ENCODE measurements at places on chromosomes 2 and 18. TPM values are rescaled to one million over a fixed set of nuclear protein-coding genes. Genes with fewer than 3 reads are reported as not detected.
A peak's percentile ranks its signal among the peaks of the same experiment; 100 is the strongest.

DNA sequence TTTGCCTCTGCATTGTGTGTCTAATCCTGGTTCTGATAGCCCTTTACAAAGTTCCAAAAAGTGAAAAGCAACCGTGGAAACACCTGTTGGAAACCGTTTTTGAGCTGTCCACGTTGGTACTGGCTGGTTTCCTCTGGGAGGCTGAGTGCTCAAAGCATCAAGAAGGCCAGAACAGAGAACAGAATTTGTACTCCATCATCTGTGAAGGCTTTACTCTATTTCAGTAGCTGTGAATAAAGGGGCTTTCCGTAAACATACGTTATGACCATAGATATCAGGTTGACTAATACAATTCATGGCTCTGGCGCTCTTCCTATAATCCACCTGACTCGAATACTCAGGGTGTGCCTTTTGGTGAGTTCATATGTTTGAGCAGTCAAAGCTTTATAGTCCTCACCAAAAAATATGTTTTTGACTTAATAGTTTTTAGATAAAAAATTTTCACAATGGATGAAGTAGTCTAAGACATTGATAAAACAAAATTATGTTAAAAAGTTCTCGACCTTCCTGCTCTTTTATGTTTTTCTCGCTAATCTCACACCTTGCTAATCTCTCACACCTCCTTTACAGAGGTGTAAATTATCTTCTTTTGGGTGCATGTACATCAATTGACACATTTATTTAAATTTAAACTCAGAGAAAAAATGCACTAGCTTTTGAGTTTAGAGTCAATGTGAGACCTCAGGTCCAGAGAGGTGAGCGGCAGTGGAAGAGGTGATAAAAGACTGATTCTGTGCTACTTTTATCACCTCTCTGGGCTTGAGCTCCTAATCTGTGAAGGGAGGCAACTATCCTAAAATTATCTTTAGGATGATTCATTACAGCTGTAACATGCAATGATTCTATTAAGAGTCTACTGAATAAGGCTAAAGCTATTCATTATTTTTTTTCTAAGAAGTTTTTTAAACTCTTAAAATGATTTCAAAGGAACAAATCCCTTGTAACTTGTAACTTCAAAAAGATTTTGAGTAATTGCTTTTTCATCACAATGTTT, 65.3 kb downstream of the CXCR4 start:
- H3K27me3 ChIP-seq: no peaks in the 10 kb centered on the region
- peaks cover 60% of the 10 kb centered on the region for H3K4me1 ChIP-seq
- peak overlapping the region; percentile 60 for H3K4me3 ChIP-seq
- DNase-seq: no peak

DNA sequence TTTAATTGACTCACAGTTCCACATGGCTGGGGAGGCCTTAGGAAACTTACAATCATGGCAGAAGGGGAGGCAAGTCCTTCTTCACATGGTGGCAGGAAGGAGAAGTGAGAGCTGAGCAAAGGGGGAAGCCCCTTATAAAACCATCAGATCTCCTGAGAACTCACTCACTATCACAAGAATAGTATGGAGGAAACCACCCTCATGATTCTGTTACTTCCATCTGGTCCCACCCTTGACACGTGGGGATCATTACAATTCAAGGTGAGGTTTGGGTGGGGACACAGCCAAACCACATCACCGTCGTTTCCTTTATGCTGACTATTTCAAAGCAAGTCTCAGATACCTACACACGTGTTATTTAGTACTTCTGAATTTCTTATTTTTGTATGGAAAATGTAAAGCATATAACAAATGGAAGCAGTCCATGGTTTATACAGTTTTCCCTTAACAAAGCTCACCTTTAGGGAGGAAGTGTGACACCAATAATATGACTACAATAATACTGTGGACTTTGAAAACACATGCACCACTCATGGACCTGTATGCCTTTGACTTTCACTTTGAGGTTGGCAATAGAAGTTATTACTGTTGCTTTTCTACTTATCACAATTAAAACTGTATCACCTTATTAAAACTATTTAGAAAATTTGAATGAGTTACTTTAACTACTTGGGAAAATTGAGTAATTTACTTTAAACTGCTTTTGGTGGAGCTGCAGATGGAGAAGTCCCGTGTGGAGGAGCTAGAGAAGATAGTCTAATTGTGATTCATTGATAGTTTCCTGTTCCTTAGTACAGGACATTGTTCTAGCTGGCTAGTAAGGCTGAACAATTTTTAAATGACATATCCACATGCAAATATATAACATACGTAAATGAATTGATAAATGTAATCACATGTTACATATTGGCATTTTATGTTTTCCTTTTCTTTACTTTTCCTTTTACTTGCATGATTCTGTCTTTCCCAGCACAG, 37.3 kb downstream of the MTCL1 start:
- H3K27me3 ChIP-seq: no peaks in the 10 kb centered on the region
- H3K27ac ChIP-seq: peak overlapping the region; percentile 2
- peak; percentile 19 for DNase-seq
- H3K4me3 ChIP-seq: no peak overlapping the region
- peaks cover 10% of the 10 kb centered on the region for H3K4me1 ChIP-seq

Gene HOXD1
- total RNA-seq: not detected

DNA sequence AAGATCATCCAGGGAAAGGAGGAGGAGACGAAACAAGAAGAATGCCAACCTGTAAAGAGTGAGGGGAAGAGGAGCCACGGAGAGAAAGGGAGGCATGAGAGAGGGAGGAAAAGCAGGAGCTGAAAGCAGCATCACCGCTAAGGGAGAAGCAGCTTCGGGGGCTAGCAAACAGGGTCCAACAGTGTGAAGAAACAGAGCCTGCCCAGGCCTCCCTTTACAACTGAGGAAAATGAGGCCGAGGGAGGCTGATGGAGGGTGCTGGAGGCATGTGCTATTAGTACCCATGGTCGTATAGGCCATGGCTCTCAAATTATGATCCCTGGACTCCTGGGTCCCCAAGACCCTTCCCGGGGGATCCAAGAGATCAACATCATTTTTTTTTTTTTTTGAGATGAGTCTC, 50.4 kb upstream of the ASPRV1 start:
- H3K4me3 ChIP-seq: no peak overlapping the region
- DNase-seq: no peak
- peaks cover 8% of the 10 kb centered on the region for H3K36me3 ChIP-seq
- peak overlapping the region; percentile 79 for H3K27ac ChIP-seq

DNA sequence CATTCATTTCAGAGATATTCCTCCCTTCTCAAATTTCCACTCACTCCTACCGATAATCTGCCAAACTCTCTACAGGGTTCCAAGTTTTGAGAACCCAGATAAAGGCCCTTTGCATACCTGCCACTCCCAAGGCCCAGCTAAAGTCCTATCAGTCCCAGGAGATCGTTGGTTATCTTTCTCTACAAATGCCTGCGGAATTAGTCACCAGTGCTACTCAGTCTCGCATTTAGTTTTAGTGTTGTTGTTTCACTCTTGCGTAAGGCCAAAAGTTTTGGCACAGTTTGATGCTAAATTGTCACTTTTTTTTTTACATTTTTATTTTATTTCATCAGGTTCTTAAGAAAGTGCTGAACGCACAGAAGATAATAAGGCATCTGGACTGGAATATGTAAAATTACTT, 29.2 kb upstream of the SETBP1 start:
- H3K36me3 ChIP-seq: peaks cover 4% of the 10 kb centered on the region
- DNase-seq: no peak
- H3K4me3 ChIP-seq: no peak overlapping the region
- peaks cover 59% of the 10 kb centered on the region for H3K27me3 ChIP-seq
- H3K4me1 ChIP-seq: peaks cover 2% of the 10 kb centered on the region
- no peak overlapping the region for H3K27ac ChIP-seq

DNA sequence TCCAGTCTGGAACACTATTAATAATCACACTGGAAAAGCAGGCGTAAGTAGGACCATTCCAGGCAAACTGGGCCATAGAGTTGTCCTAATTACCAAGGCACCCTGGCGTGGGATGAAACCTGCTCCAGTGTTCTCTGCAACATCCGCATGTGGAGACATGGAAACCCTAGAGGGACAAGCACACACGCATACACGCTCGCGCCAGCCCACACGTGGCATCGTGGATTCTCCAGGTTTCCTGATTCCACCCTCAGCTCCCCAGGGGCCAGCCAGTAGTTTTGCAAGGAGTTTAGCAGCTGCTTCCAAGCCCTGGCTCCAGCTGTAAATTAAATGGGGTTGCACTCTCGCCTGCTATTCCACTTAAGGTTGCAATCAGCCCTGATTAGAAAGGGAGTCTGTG, 127.7 kb downstream of the DYSF start:
- peaks cover 2% of the 10 kb centered on the region for H3K36me3 ChIP-seq
- no peak for DNase-seq
- no peak overlapping the region for H3K27ac ChIP-seq
- H3K27me3 ChIP-seq: peaks cover 15% of the 10 kb centered on the region
- H3K4me1 ChIP-seq: peaks cover 2% of the 10 kb centered on the region
- no peak overlapping the region for H3K4me3 ChIP-seq

Data from T-helper 17 cell (primary cell).